ENCODE measurements at places on chromosomes 7 and 10.

- DNase-seq = no peak
These were observed 8.2 kb downstream of the NT5C3A start for GRCh38 chr7:33054261-33054964.

GRCh38 chr7:119436882-119437281 lies 836.1 kb upstream of the KCND2 start:
- no peak for DNase-seq

DNA sequence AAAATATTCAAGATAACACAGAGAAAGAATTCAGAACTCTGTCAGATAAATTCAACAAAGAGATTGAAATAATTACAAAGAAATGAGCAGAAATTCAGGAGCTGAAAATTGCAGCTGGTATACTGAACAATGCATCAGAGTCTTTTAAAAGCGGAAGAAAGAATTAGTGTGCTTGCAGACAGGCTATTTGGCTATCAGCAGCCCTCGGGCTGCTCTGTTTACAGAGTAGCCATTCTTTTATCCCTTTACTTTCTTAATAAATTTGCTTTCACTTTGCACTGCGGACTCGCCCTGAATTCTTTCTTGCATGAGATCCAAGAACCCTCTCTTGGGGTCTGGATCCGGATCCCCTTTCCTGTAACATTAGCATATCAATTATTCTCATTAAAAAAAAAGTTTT lies 1040.0 kb downstream of the SORCS3 start:
- no peak for DNase-seq

DNA sequence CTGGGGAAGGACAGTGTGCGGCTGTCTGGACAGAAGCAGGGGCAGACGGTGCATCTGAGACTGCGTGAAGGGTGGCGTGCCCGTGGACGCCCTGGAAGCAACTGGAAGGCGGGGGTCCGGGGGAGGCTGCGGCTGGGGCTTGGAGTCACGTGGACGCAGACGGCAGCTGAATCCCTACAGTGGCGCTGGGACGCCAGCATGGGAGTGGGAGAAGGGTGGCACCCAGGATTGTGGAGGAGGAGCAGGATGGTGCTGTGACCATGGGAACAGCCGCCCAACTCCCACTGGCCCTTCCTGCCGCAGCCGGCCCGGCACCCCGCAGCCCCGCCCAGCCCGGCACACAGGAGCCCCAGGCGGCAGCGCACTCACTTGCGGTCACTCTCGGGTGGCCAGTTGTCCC lies 9.7 kb downstream of the INTS1 start:
- DNase-seq = no peak

GRCh38 chr10:23917251-23917840 lies 291.6 kb upstream of the KIAA1217 start:
- no peak for DNase-seq

GRCh38 chr10:1400101-1401070 lies 336.9 kb downstream of the ADARB2 start:
- DNase-seq = no peak

GRCh38 chr10:77422491-77423338 lies 214.9 kb downstream of the KCNMA1 start:
- DNase-seq = no peak

GRCh38 chr10:68559841-68560185 lies 324 bp upstream of the TET1 start:
- DNase-seq = no peak

DNA sequence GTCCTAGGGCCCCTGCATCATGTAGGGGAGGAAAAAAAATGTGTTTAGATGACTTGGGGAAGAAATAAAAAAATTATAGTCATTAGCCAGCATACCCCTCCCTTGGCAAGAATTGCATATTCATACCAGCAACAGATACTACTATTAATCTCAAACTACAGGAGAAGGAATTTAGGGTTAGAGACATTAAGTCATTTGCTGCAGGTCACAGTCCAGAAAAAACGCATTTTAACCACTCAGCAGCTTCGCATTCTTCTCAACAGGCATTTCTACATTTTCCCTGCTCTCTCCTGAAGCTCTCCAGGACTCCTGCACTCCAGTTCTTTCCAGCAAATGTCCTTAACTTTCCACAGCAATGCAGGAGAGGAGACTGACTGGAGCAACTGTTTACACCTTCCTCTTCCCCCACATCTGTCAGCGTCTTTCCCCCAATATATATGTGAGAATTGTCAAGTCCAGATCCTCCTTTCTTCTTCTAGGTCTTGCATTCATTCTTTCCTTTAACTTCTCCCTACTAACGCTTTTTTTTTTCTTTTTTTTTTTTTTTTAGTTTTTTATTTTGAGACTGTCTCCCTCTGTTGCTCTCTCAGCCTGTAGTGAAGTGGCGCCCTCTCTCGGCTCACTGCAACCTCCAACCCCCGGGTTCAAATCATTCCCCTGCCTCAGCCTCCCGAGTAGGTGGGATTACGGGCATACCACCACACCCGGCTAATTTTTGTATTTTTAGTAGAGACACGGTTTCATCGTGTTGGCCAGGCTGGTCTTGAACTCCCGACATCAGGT lies 35.6 kb downstream of the PRPS1L1 start:
- peak; percentile 5 for DNase-seq

DNA sequence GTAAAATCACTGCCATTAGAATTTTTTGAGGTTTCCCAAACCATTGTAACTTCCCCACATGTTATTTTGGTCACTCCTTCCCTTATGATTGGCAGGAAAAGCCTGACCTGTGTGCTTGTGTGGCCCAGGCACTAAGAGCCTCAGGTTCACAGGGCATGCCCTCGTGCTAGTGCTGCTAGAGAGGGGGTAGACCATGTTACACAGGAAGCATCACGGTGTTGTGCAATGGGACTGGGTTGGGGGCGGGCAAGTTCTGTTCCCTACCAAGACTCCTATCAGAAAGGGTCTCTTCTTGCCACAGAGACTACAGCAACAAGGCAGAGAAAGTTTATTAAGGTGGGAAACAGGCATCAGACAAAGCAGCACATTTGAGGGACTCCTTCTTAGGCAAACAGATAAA lies 32.2 kb downstream of the LSM5 start:
- no peak for DNase-seq

- no peak for DNase-seq
These were observed 397.5 kb upstream of the PRKCQ start for GRCh38 chr10:6977398-6978186.

GRCh38 chr10:21929070-21929469 lies 74.5 kb downstream of the DNAJC1 start:
- no peak for DNase-seq

GRCh38 chr10:76301211-76301610 lies 869.8 kb downstream of the LRMDA start:
- DNase-seq = no peak

DNA sequence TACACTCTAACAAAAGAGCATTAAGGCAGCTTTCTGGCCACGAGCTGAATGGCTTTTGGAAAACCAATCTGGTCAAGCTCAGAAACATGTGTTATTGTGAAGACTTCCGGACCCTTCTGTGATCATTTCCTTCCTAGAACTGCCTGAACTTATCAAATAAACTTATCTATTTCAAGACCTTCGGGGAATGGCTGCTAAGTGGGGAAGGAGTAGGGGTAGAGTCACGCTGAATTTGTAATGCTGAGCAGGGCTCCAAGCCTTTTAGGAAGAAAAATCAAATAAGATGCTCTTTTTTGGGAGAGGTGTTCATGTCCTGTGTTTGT lies 56.6 kb downstream of the PAPSS2 start:
- no peak for DNase-seq

GRCh38 chr10:67917169-67917568 lies 32.7 kb downstream of the SIRT1 start:
- DNase-seq = no peak

DNA sequence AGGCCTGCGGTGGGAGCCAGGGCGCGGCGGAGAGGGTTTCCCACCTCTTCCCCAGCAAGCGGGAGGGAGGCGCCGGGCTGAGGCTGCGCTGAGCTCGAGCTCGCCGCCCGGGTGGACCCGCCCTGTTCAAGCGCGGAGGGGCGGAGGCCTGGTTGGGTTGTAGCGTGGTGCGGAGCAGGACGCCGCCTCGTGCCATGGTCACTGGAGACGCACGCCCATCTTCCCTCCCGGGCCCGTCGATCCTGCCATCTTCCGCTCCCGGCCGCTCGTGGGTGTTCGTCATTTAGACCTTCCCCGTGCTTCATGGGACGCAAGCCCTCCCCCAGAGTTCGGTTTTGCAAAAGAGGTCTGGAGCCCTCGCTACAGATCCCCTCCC lies 9.3 kb upstream of the EN2 start:
- DNase-seq = no peak

DNA sequence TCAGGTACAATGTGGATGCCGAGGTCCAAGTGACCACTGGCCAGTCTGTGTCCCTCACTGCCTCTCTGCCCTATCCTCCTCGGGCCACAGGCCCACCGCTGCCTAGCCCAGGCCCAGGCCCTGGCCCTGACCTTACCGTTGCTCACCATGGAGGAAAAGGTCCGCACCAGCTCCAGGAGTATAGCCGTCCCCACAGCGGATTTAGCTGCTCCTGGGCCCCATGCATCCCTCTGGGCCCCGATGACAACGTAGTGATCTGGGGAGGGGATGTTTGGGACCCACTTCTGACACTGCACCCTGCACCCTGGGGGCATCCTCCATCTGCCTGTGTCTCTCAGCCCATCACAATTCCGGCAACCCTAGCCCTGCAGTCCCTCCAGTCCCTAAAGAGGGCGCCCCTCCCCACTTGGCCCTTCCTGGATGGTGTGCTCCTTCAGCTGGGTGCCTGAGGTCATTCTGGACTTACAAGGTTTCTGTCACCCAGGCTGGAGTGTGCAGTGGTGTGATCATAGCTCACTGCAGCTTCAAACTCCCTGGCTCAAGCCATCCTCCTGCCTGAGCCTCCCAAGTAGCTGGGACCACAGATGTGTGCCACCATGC lies 12.1 kb downstream of the TFR2 start:
- no peak for DNase-seq

DNA sequence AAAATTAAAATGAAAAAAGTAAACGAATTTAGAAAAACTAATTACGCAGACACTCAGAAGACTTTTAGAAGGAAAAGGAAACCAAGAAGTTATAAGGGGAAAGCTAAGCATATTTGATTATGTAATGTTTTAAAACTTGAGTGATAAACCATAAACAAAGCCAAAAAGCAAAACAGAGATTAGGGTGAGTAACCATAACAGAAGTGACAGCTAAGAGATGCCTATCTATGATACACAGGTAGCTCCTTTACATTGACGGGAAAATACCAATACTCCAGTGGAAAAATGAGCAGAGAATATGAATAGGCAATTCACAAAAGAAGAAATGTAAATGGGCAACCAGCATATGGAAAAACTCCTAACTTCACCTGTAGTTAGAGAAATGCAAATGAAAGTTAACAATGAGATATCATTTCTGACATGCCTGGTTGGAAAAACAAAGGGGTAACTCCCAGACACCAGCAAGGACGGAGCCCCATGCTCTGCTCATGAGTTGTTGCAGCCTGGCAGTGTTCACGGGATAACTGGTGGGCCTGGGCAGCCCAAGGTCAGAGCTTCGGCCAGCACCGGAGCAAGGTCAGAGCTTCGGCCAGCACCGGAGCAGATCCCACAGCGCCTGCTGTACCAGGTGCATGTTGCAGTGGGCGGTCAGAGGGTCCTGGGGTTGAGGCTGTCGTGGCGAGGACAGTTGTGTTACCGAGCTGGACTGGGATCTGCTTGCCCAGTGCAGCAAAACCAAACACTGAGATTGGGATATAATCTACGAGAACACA lies 58.9 kb downstream of the ALOX5 start:
- no peak for DNase-seq

- DNase-seq = no peak
These were observed 97.5 kb upstream of the CCDC6 start for GRCh38 chr10:60003651-60004523.

DNA sequence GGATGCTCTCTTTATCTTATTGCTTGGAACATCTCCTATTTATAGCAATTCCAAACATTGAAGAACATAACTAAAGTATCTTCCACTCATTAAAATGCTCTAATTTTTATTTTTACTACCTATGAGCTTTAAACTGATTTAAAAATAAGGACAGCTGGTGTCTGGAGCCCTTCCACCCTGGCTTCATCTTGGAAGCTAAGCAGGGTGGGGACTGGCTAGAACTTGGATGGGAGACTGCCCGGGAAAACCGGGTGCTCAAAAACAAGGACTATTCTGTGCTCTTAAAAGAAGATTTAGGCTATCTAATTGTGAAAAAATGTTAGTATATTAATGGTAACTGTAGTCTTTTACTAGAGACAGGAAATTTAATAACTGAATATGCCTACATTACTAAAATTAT lies 69.2 kb downstream of the ARMC3 start:
- no peak for DNase-seq

DNA sequence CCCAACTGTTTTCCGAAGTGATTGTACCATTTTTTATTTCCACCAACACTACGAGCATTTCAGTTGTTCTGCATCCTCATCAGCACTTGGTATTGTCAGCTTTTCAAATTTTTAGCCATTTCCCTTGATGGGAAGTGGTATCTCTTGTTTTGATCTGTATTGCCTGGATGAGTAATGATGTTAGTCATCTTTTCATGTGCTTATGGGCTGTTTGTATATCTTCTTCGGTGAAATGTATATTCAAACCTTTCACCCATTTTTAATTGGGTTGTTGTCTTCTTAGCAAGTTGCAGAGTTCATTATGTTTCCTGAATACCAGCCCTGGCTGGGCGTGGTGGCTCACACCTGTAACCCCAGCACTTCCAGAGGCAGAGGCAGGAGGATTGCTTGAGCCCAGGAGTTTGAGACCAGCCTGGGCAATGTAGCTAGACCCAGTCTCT lies 22.1 kb downstream of the CLIP2 start:
- DNase-seq = no peak

Measured in stimulated activated CD8-positive, alpha-beta memory T cell treated with anti-CD3 and anti-CD28 coated beads, Interleukin-2, amount 100 ng/mL, for 48 hours (primary cell).